Fibroblast of mammary gland (primary cell): ENCODE measurements at places on chromosomes 13 and 19.

GRCh38 chr19:18737954-18738351, 53.2 kb downstream of the COMP start:
- DNase-seq, result no peak

- peak; percentile 82 for DNase-seq
These were observed 33.6 kb downstream of the ZNF701 start for GRCh38 chr19:52603558-52604207.

DNA sequence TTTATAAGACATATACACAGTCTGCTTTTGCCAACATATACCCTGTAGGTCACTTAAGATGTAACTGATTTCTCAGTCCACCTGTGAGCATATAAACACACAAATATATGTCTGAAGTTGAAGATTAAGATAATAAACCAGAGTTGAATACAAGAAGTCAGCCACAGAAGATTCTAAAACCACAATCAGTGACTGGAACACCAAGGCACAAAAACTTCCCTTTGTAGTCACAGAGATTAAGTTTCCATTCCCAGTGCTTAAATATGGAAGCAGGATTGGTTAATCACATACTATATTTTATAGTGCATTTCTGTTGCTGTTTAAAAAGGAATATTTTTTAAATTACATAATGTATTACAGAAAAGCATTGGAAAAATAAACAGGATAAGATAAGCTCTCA, 39.9 kb downstream of the MTMR6 start:
- no peak for DNase-seq

- DNase-seq, result peak; percentile 77
These were observed 277.5 kb downstream of the DNAJC15 start for GRCh38 chr13:43300865-43301264.

DNA sequence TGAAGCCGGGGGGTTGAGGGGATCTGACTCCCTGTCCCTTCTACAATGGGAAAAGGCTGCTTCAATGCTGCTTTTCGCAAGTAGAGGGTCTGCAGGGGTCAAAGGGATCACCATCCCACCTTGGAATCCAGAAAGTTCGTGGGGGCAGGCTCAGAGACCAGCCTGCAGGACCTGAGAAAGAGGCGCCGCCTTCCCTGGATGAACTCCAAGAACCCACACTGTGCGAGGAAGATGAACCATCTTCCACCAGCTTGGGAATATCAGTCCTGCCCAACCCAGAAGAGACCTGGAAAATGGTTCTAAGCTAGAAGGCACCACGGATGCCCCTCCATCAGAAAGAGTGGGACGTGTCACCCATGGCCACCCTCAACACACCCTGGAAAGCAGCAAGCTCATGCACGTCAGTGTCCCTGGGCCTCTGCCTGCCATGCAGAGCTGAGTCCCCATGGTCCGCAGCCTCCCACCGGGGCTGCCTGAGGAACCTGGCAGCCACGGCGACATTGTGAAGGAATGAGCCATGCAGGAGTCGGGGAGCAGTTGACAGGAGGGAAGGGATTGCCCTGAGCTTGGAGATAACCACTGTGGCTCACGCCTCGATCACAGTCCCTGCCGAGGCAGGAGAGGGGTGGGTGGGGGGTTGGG, 14.6 kb downstream of the RAB3D start:
- DNase-seq, result no peak

DNA sequence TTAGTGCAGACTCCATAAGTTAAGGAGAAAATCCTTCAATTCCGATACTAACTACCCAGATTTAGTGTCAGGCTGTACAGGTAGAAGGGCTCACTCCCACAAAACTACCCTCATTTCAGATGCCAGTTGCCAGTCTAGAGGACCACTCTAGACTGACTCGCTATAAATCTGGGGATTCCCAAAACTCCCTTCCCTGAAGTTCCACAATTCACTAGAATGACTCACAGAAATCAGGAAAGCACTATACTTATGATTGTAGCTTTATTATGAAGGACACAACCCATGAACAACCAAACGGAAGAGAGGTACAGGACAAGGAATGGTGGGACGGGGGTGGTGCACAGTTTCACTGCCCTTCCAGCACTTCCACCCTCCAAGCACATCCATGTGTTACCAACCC, 321.2 kb downstream of the DIAPH3 start:
- no peak for DNase-seq

DNA sequence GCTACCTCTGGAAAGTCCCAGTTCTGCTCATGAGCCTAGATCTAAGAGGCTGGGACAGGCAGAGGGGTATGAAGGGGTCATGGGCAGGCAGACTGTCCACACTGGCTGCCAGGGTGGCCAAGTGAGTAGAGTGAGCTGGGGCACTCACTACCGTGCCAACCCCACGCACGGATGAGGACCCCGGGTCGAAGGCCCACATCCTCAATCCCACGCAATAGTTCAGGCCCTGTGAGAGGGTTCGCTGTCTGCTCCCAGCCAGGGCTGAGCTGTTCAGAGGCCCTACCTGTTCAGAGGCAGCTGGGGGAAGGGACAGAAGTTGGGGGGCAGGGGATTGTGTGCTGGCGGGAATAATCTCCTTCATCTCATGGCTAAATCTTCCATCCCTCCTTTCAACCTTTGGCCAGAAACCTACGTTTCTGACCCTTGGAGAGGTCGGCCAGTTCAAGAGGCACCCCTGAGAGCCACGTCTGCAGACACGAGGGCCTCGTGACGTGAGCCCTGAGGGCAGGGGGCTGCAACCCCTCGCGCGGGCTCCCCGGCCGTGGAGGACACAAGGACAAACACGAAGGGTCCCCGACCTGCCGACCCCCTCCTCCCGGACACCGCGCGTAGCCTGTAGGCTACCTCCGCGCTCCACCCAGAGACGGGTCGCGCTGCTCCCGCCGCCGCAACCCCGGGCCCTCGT, 1.0 kb upstream of the RPS5 start:
- no peak for DNase-seq

GRCh38 chr19:32407004-32407992, 1.7 kb downstream of the DPY19L3 start:
- DNase-seq, result peak; percentile 89

DNA sequence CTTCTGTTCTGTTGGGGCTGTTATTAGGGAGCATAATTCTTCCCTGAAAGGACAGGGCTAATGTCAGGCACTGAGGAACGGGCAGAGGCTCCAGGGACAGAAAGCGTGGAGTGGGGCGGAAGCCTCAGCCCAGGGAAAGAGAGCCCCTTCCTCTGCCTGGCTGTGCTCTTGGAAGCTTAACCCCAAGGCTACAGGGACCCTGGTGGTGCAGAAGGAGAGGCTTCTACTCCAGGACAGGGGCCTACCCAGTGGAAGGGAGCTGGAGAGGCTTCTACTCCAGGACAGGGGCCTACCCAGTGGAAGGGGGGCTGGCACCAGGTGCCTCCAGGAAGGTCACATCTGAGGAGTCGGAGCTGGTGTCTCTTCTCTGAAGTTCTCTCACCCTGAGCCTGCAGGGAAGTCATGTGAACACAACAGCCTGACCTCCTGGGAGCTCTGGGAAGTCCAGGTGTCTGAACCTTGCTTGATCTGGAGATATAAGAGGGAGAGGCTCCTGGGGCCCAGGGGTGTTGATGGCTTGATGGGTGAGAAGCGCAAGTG, 159.5 kb upstream of the SOX1 start:
- no peak for DNase-seq

- no peak for DNase-seq
These were observed 52.6 kb downstream of the MAP4K1 start for GRCh38 chr19:38564981-38565690.
